ENCODE measurements at places on chromosomes 11 and 22. TPM values are rescaled to one million over a fixed set of nuclear protein-coding genes. Genes with fewer than 3 reads are reported as not detected.

Gene CD3E
- total RNA-seq: 0.46 TPM

GRCh38 chr11:86069408-86070101 is 671 bp upstream of the PICALM start:
- no peak for DNase-seq

DNA sequence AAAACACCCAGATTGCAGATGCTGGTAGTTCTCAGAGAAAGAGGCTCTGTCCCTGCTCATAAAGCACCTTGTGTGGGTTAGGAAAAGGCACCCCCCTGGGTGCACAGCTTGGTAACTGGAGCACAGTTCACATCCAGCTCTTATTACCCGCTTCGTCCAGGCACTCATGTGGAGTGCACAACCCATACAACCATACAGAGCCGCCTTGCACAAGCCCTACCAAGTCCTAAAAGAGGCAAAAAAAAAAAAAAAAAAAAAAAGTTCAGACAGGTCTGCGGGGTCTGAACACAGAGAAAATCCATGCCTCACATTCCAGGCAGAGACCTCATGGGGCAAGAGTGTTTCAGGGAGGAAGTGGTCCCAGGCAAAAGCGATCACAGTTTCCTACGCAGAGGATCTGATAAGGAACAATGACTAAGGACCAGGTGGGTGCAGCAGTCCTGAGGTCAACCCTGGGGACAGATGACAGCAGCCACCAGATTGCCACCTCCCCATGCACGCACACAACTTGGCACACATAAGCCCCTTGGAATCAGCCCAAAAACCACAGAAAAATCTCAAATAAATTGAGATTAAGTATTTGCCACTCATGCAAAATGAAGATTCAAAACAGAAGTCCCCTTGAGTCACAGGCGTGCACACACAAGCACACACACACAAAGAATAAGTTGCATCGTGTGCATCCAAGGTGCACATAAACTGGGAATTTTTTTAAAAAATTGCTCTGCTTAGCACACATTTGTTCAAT is 12.3 kb downstream of the MB start:
- no peak for DNase-seq

Gene ABCC8
- not detected for total RNA-seq

Gene SCUBE2
- total RNA-seq: 1.00 TPM
